ENCODE measurements at places on chromosomes 13 and 19. TPM values are rescaled to one million over a fixed set of nuclear protein-coding genes. Genes with fewer than 3 reads are reported as not detected.

The LMTK3 gene
- 21.6 TPM for total RNA-seq

- DNase-seq = no peak
These were observed 519.5 kb downstream of the SUCLA2 start for GRCh38 chr13:47481536-47481935.

DNA sequence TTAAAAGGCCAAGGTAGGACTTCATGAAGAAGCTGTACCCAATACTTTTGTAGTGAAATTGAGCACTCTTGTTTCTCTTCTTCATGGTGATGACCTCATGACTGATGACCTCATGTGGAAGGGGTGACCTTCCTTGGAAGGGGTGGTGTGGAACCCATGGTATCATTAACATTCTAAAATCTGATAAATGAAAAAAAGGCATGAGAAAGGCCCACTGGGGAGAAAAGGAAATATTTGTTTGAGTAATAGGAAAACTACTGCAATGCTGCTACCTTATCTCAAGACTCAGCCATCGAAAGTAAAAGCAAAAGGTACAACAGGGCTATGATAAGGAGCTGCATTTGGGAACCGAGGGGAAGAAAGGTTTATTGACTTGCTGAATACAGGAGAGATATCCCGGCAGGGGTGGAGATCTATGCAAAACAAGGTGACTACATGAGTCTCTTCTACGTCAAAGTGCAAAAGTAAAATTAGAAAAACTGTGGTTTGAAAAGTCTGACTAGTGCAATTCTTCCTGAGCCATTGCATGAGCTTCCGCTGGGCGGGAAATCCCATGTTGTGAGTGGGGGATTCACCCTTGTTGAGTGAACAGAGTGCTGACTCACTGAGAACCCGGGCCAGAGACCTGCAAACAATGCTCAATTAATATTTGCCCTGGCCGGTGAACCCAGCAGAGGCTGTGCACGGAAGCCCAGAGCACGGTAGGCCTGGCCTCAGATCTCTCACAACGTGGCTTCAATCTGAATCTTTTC is 138.9 kb upstream of the RFC3 start:
- no peak for DNase-seq

GRCh38 chr19:32876236-32876918 is 6.8 kb upstream of the SLC7A9 start:
- DNase-seq = peak; percentile 51

DNA sequence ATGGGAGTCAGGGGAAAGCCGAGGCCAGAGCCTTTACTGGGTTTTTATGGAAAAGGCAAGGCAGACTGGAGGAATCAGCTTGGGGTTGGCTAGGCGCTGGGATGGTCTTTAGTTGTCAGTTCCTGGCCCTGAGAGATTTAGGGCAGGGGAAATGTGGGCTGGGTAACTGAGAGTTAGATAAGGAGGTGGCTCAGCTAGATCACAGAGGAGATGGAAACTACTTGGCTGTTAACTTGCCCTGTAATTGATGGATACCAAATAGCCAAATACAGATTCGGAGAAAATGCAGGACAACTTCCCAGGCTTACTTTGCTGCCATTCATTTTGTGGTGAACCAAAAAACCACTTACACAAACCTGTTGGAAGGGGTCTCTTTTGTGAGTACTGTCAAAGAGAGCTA is 54.0 kb downstream of the LRCH1 start:
- DNase-seq = no peak

- DNase-seq = no peak
These were observed 2.5 kb upstream of the DCT start for GRCh38 chr13:94481941-94482340.

Data from type B pancreatic cell (in vitro differentiated cells).